ENCODE measurements at places on chromosomes 1 and 21.

- DNase-seq, result no peak
Observed at GRCh38 chr1:169594391-169594790, 8.1 kb upstream of the F5 start.

DNA sequence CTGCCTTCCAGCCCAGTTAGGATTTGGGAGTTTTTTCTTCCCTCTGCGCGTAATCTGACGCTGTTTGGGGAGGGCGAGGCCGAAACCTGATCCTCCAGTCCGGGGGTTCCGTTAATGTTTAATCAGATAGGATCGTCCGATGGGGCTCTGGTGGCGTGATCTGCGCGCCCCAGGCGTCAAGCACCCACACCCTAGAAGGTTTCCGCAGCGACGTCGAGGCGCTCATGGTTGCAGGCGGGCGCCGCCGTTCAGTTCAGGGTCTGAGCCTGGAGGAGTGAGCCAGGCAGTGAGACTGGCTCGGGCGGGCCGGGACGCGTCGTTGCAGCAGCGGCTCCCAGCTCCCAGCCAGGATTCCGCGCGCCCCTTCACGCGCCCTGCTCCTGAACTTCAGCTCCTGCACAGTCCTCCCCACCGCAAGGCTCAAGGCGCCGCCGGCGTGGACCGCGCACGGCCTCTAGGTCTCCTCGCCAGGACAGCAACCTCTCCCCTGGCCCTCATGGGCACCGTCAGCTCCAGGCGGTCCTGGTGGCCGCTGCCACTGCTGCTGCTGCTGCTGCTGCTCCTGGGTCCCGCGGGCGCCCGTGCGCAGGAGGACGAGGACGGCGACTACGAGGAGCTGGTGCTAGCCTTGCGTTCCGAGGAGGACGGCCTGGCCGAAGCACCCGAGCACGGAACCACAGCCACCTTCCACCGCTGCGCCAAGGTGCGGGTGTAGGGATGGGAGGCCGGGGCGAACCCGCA is at the start of gene PCSK9:
PCSK9 (plus strand) TSS at position 207 of the 741 bp plus-strand sequence; CDS start at position 497, 290 bp downstream.
- DNase-seq, result no peak

DNA sequence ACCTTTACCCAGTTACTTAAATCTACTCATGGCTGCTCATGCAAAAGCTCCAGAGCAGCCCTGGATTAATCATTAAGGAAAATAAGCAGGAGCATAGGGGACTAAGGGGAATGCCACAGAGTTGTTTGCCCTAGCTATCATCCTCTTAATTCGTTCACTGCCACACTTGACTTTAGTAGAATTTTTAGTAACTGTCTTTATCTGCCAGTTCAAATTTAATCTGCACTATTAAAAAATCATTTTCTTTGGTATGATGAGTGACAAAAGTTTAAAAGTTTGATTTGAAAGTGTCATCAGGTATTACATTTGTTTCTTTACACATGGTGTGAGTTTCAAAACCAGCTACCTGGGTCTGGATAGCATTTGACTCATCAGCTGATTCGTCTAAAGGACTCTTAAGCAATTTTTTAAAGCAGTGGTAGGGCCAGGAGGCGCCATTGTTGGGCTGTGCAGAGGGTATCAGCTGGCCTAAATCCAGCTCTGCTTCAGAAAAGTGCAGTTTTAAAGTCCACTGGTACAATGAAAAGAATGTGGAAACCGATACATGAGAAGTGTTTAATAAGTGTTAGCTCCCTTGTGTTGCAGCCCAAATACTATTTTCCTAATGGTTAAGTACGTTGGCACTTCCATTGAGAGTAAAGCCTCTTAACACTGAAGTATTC is 69.9 kb upstream of the DR1 start:
- DNase-seq, result no peak

GRCh38 chr1:109664671-109665070 is 3.2 kb upstream of the GSTM2 start:
- no peak for DNase-seq

DNA sequence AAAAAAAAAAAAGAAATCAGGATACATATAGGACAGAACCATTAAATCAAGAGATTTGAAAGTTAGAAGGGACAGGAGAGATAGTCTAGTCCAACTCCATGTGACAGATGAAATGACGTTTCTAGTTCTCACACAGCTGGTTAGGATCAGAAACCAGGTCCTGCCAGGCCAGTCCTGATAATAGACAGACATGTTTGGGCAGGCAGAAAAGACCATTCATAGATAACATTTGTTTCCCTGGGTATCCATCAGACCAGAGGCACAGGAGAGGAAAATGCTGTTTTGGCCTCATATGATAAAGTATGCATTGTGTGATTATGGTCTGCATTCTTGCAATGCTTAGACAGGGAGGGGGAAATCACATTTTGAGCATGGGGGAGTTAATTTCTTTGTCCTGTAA is 29.3 kb downstream of the ZBTB8B start:
- DNase-seq, result no peak

- no peak for DNase-seq
Observed at GRCh38 chr1:181062836-181063428, 25.6 kb upstream of the IER5 start.

DNA sequence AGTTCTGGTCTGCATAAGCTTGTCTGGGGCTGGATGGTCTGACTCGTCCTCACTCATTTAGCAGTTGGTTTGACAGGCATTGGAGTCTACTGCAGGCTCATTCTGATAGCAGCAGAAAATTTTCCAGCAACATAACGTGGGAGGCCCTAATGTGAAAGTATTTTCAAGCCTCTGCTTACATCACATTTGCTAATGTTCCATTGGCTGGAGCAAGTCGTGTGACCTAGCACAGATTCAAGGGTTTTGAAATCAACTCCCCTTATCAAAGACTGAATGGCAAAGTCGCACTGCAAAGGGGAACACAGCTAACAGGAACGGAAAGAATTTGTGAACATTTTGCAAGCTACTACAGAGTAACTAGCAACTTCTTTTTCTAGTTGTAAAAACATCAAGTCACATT is 2.3 kb upstream of the USH2A start:
- DNase-seq, result no peak

DNA sequence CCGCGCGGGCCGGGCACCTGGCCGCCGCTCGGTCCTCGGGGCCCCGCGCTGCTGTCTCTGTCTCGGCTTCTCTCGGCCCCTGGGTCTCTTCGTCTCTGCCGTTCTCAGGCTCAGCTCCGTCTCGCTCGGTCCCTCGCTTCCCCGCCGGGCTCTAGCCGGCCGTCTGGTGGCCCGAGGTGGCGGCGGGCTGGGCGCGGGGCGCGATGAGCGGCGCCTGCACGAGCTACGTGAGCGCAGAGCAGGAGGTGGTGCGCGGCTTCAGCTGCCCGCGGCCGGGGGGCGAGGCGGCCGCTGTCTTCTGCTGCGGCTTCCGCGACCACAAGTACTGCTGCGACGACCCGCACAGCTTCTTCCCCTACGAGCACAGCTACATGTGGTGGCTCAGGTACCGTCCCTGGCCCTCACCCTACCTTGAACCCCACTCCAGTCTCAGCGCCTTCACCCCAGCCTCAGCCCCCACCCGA is 355 bp downstream of the SHISAL2A start:
- no peak for DNase-seq

GRCh38 chr1:245771511-245772281 is 616.9 kb downstream of the KIF26B start:
- DNase-seq, result no peak

DNA sequence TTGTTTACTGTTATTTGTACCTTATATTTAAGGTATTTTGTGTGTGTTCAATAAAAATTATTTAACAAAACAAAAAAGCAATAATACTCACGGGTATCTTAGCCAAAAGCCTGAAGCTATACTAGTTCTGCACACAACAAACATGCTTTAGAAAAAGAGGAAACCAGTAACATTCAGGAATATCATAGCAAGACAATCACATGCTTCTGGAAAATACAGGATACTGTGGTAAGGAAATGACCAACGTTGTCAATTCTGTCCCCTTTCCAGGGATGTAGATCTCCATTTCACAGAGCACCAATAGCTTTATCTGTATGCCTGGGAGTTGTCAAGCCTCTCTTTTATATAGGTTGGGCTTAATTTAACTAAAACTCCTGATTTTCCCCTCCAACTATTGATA is 288.4 kb downstream of the SMYD3 start:
- no peak for DNase-seq

GRCh38 chr1:1327291-1327690 is 2.7 kb downstream of the CPTP start:
- DNase-seq, result no peak

- DNase-seq, result no peak
Observed at GRCh38 chr1:186082235-186082937, 292.7 kb downstream of the TPR start.

DNA sequence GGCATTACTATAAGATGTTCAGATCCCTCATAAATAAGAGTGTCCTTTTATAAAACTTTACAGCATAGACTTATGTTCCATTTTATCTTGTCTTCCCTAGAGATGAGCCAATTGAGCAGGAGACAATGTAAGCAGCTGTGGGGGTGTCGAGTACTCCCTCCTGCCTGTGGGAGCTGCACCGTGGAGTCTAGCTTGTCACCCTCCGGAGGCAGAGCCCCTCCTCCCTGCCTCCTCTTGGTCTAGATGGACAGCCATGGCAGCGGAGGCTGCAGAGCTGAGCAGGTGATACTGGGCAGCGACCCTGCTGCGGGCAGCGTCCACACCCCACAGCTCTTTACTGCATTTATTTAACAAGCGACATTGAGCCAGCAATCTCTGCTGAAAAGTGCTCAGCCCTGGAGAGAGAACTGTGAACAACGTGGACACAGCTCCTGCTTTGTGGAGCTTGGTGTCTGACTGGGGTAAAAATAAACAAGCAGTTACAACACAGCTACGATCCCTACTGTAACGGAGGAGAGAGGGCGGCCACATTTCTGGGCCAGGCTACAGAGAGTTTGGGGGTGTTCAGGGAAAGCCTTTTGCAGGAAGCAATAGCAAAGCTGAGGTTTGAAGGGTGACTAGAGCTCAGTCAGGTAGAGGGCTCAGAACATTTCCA is 12.8 kb upstream of the KIF21B start:
- no peak for DNase-seq

DNA sequence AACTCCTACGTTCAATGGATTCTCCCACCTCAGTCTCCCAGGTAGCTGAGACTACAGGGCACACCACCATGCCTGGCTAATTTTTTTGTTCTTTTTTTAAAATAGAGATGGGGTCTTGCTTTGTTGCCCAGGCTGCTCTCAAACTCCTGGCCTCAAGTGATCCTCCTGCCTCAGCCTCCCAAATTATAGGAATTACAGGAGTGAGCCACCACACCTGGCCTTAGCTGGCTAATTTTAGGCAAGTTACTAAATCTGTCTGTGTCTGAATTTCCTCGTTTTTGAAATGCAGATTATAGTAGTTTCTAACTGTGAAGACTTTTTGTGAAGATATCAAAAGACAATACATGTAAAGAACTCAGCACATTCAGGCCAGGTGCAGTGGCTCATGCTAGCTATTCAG is 13.7 kb downstream of the ACBD6 start:
- DNase-seq, result no peak

GRCh38 chr1:197675583-197676208 is 99.6 kb downstream of the DENND1B start:
- DNase-seq, result no peak

DNA sequence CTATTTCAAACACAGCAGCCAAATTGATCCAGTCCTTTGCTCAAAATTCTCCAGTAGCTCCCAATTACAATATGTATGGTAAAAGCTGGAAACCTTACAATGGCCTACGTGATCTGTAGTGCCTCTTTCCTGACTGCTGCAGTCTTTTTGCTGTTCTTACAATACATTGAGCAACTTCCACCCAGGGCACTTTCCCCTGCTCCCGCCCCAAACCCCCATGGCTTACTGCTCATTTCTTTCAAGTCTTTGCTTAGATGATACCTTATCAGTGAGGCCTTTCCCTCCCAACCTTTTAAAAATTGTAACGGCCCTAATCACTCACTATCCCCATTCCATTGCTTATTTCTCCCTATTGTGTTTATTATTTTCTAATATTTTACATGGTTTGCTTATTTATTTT is 43.9 kb upstream of the APOBEC4 start:
- DNase-seq, result no peak

- no peak for DNase-seq
Observed at GRCh38 chr1:51669272-51669671, 52.4 kb downstream of the OSBPL9 start.

- DNase-seq, result no peak
Observed at GRCh38 chr1:116514708-116515525, 55.9 kb downstream of the CD58 start.

DNA sequence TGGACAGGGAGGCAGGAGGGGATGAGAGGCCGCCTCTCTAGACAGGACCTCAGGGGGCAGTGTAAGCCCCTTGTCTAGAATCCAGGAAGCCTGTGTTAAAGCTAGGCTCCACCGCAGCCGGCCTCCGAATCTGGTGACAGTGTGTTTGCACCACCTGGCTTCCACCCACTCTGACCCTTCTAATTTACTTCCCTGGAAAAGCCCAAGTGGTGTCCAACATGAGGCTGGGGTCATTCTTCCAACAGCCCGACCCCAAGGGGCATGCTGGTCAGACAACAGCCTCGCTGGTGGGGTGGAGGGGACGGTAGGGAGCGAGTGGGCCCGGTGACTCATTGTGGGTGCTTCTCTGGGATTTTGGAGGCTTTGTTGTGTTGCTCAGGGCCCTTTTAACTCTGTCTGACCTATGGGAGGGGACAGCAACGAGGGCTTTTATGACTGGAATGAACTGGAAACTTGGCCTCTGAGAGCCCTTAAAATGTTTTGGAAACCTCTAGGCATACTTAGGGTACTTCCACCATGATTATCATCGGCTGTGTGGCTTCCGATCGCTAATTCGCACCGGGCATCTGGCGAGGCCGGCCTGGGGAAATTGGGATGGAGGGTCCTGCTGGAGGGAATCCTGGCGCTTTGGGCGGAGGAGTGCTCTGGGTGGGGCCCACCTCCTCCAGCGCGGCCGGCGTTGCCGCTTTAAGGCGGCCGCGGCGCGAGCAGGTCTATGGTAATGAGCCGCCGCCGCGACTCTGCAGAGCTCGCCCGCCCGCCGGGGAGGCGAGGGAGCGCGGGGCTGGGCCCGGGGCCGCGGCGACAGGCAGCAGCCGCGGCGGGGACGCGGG is at the start of gene CELSR2:
CELSR2 (plus strand) TSS at position 743 of the 833 bp plus-strand sequence. CDS start 541 bp downstream, outside the sequence.
- no peak for DNase-seq

DNA sequence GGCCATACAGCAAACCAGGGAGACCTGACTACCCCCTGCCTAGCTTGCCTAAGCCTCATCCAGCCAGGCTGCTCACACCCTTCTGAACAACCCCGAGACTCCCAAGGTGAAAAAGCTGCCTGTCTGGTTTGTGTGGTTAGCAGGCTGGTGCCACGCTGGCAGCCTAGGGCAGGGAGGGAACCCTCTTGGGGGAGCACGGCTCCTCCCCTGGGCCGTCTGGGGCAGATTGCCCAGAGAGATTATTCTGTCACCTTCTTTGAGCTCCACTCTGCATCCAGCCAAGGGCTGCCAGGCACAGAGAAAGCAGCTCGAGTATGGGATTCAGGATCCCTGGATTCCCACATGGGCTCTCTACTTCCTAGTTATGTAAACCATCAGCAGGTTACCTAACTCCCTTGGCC is 27.5 kb upstream of the TCEA3 start:
- no peak for DNase-seq

- DNase-seq, result no peak
Observed at GRCh38 chr1:101451888-101452287, 215.1 kb downstream of the S1PR1 start.

DNA sequence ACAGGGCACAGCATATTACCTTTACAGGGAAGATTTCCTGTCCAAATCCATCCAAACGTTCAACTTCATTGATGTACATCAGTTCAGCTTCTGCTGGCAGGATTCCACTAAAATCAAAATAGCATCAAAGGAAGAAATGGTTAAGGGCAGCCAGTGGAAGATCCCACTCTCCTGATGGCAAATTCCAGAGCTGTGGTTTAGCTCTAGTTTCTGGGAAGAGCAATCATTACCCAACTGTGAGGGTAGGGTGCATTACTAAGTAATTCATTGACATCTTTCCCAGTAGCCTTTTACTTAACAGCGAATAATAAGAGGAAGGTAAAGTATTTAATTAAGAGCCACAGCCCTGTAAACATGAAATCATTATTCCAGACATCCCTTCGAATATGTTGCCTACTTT is 120.7 kb downstream of the SMYD2 start:
- no peak for DNase-seq

Data from cerebellar nuclear complex (tissue), 1 donor.